ENCODE measurements at places on chromosomes 13 and 19.

DNA sequence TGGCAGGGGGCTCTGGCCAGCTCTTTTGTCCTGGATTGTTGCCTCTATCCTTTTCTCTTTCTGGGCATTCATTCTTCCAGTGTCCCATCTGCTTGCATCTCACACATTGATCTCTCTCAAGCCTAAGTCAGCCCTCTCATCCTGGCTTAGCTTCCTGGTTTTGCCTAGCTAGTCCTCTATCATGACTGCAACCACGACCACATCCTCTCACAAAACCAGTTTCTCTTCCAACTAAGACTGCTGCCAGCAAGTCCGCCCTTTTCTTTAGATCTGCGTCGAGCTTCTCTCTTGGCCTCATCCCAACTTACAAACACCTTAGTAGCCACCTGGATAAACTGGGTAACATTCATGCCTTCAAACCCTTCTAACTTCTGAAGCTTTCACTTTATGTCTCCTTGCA is 212.2 kb upstream of the HTR2A start:
- DNase-seq: no peak

- no peak for DNase-seq
Observed at GRCh38 chr13:29884671-29885430, 34.4 kb upstream of the UBL3 start.

DNA sequence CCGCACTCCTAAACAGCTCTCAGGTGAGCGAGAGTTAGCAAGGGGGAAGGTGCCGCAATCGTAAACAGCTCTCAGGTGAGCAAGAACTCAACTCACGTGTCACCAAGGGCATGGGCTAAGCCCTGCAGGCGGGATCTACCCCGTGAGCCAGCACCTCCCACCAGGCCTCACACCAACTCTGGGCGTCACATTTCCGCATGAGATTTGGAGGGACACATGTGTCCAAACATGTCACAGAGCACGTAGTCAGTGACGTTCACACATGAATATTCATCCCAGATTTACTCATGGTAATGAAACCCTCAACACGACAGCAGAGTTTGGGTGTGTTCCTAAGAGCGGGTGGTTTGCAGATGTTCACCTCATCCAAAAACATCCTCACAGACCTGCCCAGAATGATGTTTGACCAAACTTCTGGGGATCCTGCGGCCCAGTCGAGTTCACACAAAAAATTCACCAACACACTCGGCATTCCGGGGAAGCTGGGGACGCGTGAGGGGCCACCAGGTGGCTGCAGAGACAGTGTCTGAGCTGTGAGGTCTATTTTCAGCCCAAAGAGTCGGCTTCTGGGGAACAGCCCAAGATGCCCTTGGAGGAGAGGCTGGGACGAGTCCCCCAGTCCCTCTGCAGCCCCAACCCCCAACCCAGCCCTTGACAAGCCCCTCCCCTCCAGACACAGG is 19.6 kb downstream of the C2CD4C start:
- no peak for DNase-seq

DNA sequence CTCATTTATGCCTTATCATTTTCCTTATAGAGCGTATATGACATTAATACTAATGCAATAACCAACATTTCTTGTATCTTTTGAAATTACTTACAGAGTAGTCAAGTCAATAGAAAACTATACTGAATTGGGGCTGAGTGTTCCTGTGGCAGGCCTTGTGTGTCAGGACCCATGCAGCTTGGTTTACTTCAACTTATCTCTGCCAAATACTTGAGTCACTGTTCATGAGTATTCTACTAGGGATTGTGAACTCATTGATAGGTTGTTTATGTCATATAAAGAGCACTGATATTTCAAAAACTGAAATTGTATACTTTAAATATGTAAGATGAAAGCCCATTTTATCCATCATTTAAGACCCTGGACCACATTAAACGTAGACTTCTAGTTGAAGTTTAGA is 688.6 kb upstream of the SLITRK1 start:
- DNase-seq: no peak

GRCh38 chr19:12791345-12792050 is at the start of gene JUNB:
Gene JUNB (plus strand): TSS chr19:12791486. CDS start chr19:12791772, 286 bp downstream.
- peak; percentile 99 for DNase-seq

DNA sequence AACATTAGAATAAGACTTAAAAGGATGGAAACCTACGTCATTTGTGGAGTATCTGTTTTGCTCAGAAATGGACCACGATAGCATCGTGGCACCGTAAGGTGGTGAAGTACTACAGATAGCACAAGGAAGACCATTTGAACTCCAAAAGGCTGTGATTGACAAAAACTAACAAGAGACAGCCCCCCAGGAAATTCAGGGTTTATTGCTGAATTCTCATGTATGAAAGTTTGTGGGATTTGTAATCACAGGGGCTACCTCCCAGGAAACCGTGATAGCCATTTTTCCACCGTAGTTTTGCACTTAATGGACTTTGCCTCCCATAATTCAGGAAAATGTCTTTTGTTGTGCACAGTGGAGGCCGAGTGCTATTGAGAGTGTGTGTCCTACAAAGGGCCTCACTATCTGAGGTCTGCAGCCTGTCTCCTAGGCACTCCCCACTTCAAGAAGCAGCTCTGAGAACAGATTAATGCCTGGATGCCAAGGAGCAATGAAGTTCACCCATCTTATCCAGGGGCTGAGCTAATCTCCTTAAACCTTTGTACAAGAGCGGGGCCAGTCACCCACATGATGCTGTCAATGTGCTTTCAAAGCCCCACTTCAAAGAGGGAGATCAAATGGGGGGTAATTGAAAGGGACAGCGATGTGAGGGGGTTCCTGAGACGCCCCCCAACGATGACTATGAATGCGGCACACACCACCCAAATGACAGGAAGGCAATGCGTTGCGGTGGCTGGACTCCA is 182.6 kb downstream of the COL4A1 start:
- DNase-seq: no peak
